Pancreas (tissue), 10 donors: ENCODE measurements at places on chromosomes 3 and 15.
A peak's percentile ranks its signal among the peaks of the same experiment; 100 is the strongest.

- DNase-seq = no peak
Measured at GRCh38 chr15:33754242-33754641, 214.1 kb upstream of the CHRM5 start.

DNA sequence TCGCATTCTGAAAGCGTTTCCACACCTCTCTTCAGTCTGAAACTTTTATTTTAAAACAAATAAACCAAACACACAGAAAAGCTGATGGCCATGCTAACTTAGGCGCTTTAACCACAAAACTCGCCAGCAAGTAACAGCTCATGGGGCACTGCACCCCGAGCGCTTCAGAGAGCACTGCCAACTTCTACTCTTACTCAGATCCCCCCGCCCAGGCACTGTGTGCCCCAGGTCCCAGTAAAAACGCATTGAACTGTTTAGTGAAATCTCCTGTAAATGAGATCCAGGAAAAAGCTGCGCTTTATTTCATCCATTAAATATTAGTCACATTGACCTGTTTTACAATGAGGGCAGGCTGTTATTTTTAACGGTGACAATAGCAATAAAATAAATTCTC is 99.7 kb downstream of the LRIG1 start:
- no peak for DNase-seq

DNA sequence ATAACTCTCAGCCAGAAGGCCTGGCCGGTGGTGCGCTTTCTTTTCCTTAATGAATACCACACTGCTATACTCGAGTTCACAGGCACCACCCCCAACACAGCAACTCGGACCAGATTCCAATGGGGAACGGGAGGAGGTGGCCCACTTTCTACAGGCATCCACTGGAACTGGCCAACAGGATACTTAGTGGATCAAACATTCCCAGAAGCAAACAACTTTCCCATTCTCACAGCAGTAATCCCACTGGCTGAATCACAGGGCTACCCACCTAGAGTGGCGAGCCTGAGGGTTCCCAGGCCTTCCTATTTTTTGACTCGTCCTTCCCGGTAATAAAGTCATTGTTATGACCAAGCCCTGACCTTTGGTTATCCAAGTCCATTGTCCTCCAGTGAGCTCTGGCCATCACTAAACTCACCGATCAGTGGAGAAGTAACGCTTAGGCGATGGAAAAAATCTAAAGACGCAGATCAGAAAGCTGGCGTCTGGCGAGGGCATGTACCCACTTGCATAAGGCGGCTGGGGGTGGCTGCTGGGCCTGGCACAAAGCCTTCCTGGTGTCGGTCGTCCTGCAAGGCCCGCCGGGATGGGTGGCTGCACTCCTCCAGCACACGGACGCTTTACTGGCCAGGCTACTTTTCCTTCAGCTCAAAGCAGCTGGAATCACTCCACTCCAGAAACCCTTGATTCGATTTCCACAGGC is 1.2 kb downstream of the EOGT start:
- DNase-seq = peak; percentile 82

GRCh38 chr3:184846496-184846895 is 34.5 kb downstream of the VPS8 start:
- DNase-seq = no peak

GRCh38 chr3:185317674-185318073 is 45.3 kb upstream of the MAP3K13 start:
- no peak for DNase-seq

DNA sequence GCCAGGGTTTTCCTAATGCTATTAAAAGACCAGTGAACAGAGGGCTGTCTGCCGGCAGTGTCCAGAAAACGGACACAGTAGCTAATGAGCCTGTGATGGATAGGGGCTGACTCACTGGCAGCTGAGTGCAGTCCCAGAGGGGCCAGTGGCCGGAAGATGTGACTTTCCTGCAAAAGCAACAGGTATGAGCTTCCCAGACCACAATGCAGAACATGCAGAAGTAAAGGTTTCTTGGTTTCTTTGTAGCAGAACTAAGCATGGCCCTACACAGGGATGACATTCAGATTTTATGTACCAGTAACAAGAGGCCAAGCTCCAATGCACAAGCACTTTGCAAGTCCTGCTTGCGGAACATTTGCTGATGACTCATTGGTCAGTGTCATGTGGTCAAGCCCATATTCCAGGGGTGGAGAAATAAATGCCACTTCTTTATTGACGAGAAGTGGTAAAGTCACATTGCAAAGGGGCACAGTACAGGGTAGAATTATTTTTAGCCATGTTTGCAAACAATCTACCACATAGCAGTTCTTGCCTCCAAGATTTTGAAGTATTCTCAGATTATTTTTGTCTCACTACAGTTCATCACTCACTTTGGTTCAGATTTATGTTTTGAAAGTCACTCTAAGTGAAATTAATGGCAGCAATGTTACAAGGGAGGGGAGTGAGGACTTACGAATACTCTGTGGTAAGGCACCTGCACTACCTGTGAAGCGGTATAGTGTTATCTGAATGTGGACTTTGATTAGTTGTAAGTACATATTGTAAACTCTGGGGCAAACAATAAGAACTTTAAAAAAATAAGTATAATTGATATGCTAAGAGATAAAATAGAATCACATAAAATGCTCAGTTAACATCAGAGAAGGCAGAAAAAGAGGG is 263.3 kb downstream of the ABHD5 start:
- no peak for DNase-seq

- no peak for DNase-seq
Measured at GRCh38 chr3:23052208-23052607, 150.9 kb upstream of the UBE2E2 start.

DNA sequence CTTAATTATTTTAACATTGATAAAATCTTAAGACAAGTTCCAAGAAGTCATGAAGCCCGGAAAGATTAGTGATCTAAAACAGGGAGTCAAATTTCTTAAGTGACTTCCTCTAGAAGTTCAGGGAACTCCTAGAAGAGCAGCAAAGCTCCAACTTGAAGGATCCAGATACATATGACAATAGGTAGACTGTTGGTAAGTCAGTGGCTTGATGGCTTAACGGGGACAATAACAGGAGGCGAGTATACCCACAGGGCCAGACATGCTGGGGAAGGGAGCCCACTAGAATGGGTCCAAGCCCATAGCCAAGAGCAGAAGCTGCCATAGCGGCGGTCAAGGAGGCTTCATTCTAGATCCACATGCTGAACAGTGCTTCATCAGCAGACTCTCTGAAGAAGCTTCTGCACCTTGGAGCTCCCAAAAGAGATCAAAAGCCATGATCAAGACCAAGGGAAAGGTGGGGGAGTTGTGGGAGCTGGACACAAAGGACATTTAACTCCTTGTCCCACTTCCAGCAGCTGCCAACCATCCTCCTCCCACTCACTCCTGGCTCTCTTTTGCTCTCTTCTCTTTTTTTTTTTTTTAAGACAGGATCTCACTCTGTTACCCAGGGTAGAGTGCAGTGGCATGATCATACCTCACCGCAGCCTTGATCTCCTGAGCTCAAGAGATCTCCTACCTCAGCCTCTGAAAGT is 10.2 kb upstream of the CA12 start:
- no peak for DNase-seq

DNA sequence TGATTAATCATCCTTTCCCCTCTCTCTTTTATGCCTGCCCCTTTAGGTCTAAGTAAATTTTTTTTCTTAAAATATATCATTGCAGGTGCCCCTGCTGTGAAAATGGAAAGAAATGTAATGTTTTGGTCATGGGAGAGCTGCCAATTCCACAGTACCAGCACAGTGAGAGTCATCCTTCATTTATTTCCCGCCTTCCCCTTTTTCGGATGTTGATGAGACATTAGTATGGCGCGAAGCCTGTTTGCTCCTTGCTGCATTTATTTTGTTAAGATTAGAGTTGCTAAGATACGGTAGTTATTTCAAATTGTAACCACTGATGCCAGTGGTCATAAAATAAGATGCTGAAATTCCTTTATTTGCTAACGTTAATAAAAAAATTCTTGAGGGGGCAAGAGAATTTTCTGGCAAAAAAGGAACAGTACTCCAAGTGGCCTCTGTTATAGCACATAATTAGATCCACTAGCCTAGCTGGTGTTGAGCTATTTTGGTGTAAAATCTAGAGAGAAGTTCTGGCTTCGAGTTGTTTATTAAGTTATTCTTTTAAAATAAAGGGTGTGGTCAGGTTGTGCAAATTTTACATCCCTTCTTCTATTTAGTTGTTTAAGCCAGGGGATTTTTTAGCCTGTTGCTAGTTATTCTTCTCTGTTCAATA is 62.8 kb downstream of the MDFIC2 start:
- no peak for DNase-seq

DNA sequence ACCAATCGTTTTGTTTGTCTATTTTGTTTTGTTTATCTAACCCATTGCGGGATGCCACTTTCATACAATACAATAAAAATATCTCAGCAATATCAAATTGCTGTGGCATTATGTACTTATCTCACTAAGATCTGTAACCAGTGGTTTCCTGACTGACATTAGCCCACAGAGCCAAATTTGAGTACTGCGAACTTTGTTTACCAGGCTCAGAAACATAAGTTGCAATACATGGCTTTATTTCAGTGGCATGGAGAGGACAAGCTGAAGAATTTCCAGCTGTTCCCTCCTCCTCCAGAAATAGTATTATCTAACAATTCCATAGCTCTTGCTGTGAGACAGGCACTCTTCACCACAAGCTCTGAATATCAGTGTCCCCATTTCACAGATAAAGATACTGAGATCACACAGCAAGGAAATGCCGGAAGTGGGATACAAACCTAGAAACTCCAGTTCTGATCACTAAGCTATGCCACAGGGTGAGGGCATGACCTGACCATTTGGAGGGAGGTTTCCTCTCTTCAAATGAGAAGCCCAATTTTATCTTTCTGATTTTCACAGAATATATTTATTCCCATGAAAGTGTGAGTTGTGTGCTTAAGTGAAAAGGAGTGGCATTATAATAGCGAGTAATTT is 469.9 kb upstream of the CBLB start:
- no peak for DNase-seq

GRCh38 chr3:44981220-44981619 is 5.2 kb downstream of the EXOSC7 start:
- no peak for DNase-seq

GRCh38 chr15:81940467-81941451 is 105.1 kb downstream of the MEX3B start:
- DNase-seq = no peak

GRCh38 chr3:195208183-195208582 is 62.8 kb downstream of the XXYLT1 start:
- DNase-seq = no peak

DNA sequence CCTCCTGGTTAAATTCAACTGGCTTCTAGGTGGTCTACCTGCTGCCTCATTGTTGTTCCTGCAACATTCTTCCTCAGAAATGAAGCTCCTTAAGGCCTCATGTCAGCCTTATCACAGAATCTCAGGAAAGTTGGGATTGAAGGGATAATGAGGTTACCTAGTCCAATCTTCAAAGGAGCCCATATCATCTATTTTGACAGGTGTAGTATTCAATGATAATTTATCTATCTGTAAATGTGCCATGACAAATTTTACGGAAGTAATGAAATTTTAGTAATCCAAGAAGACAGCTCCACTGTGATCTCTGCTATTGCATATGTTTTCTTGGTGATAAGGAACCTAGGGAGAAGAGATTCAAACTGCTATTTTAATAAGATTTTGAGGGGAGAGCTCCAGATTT is 973.8 kb downstream of the ROBO2 start:
- no peak for DNase-seq

DNA sequence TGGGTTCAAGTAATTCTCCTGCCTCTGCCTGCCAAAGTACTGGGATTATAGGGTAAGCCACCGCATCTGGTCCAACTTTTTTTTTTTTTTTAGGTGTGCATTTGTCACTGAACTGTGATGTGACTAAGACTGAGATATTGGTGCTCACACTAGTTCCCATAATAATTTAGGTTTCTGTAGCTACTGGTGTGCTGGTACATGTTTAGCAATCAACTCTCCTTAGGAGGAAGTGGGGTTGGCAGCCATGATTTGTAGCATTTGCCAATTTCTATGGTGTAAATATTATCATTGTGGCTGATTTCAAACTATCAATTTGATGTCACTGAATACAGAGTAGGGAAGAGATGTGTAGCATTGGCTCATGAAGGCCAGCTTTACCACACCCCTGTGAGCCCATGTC is 372.7 kb downstream of the EDEM1 start:
- no peak for DNase-seq

DNA sequence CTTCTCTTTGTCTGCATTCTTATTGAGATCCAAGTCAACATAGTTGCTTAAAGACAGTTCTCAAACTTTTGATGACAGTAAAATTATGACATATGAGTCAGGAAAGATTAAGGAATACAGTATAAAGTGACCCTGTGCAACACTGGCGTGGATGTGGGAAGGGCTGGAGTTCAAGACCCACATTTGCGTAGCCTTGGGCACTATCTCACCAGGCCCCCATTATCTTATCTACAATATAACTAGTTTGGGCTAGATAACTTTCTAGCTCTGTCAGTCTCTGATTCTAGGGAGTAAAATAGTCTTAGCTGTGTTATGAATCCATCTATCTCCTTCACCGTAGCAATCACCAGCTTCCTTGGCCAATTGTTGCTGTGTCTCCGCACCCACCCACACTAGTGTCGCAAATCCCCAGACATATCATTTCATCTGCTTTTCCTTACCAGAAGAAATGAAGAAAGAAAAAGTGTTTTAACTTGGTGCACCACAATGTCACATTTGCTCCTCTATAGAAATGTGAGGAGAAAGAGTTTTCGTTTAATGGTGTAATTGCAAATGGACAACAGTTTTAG is 14.9 kb upstream of the TM4SF4 start:
- no peak for DNase-seq

DNA sequence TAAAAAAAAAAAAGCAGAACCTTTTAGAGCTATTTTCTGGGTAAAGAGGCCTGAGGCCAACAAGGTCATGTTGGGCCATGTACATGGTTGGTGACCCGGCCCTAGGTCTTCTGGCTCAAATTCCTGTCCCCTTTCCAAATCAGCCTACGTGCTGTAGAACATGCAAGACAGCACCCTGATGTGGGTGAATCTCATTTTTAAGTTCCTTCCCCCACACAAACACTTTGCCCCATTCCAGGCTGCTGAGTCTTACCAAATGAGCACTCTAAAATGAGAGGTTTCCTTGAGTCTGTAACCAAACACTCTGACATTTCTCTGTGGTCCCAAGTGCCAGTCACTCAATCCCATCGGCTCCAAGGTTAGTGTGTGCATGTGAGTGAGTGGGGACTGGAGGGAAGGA is 9.4 kb downstream of the BCL6 start:
- no peak for DNase-seq

GRCh38 chr3:8967553-8967952 is 4.3 kb upstream of the RAD18 start:
- DNase-seq = no peak

GRCh38 chr3:166900866-166901577 is 479.1 kb downstream of the ZBBX start:
- DNase-seq = no peak

DNA sequence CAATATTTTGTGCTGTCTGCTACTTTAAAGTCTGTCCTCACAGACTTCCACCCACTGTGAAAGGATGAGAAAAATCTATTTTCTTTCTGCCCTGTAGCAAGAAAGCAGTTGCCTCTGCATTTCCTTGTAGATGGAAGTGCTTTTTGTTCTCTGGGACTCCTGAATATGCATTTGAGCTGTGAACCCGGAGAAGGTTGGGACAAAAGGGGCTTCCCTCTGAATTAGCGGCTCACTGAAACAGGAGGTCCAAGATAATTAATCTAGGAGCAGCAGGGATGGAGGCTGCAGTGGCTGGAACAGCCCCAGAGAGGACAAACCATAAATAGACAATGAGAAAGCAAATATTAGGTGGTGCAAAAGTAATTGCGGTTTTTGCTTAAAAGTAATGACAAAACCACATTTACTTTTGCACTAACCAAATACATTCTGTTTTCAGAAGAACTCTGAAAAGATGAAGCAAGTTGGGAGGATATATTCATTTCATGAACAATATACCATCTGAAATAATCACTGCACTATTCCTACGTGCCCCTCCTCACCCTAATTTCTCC is 143.4 kb upstream of the KBTBD8 start:
- DNase-seq = no peak

- DNase-seq = no peak
Measured at GRCh38 chr3:78426454-78426853, 1341.3 kb downstream of the ROBO1 start.
